ENCODE measurements at places on chromosomes 5 and 9.

DNA sequence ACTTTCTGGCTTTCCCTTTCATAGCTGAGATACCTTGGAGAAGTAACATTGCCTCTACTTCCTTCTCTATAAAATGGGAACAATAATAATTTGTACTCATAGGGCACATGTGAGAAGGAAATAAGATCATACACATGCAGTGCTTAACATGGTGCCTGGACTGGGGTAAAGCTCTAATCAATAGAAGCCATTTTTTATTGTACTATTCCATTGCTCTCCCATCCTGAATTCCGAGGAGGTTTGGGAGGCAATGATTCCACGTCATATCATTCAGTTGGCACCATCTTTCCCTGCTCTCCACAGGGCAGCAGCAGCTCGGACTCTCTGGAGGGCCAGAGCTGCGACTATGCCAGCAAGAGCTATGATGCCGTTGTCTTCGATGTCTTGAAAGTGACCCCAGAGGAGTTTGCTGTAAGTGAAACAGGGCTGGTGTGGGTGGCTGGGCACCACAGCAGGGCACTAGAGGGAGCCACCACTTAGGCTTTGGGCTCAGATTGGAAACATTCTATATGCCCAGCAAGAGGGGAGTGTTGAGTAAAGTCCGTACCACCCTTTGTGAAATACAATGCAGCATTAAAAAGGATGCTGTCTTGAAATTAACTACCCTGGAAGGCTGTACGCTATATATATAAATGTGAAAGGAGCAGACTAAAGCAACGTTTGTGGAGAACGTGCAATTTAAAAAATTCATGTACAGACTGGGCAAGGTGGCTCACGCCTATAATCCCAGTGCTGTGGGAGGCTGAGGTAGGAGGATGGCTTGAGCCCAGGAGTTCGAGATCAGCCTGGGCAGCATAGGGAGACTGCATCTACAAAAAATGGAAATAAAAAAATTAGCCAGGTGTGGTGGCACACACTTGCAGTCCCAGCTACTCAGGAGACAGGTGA is 51.2 kb downstream of the RALGPS1 start:
- DNase-seq = peak; percentile 81

DNA sequence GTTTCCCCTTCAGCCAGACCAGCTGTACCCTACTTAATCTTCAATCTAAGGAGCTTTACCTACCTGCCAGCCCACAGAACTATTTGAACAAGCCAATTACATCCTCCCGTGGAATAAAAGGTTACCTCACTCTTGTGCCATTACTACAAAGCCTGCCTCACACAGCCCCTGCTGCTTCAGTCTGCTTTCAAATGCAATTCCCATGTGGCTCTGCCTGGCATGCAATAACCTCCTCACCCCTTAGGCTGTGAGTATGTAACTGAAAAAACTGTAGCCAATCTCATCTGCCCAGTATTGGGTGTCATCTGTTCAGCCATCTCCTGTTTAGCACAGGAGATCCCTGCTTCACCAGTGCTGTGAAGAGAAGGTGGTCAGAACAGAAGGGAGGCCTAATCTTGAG is 6.1 kb upstream of the GCNT1 start:
- no peak for DNase-seq

- DNase-seq = no peak
Observed at GRCh38 chr9:68577774-68578591, 37.3 kb upstream of the TMEM252 start.

GRCh38 chr9:114633438-114634089 is 22.5 kb downstream of the TMEM268 start:
- DNase-seq = no peak

DNA sequence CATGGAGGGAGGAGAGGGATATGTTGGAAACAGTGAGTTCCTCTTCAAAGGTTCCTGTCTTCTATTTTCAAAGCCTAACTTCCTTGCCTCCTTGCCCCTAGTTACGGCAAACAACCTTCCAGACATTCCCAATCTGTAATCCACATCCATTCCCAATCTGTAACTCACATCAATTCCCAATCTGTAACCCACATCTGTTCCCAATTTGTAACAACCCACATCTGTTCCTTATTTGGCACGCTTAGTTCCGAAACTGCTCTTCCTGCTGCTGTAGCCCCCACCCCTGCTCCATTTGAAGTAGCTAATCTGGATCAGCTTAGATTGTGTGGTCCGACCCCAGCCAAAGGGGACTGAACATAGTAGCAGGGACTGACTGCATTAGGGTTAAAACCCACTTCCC is 23.9 kb upstream of the IDNK start:
- no peak for DNase-seq

DNA sequence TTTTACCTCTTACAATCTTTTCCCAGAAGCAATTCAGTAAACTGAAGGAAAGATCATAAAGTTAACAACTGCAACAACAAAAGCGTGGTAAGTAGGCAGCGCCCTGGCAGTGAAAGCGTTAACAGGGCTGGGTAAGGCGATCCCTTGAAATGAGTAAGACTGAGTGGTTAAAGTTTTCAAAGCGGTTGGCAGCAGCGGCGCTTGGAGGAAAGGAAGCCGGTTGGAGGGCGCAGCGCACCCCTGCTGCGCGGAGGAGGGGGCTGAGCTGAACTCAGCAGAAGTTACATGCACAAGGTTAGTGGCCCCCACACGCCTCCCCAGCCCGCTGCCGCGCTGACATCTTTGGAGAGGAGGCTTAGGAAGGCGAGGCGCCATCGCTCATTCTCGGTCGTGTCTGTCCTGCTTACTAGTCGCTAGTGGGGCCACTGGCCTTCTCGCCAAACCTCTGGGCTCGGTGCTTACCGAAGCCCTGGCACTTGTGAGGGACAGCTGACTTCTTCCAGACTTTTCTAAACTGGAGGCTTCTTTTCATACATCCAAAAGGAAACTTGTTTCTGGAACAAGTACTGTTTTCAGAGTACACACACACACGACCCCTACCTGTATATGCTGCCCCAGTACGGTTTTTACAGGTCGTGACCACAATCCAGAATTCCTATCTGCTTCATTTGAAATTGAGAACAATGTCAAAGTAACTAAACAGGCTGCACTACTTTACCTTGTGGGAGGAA is at the start of gene SH3RF2:
Gene SH3RF2, plus strand, starts transcription at position 178 of the 731 bp plus-strand sequence. CDS start 1,351 bp downstream, outside the sequence.
- peak; percentile 88 for DNase-seq

DNA sequence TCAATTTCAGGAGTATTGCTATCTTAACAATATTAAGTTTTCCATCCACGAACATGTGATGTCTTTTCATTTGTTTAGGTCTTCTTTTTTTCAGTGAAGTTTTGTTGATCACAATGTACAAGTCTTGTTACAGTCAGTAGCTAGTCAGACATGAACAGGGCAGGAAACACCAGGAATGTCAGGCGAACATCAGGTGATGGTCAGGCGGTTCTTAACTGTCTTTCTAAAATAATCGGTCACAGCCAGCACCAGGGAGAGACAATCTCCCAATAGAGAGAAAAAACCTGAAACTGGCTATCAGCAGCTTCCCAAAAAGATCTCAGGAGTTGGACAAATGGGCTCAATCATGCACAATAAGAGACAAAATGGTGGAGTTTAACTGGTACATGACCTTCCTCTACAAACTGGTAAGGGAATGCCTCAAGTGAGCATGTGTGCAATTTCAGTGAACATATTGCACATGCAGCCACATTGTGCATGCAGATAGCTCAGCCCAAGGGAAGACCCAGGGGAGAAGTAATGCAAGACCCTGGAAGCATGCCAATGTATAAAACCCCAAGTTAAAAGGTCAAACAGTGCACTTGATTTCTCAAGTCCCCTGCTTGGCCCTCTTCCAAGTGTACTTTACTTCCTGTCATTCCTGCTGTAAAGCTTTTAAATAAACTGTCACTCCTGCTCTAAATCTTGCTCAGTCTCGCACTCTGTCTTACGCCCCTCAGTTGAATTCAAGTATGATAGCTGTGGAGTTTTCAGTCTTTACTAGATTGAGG is 176.1 kb upstream of the RASEF start:
- peak; percentile 72 for DNase-seq

DNA sequence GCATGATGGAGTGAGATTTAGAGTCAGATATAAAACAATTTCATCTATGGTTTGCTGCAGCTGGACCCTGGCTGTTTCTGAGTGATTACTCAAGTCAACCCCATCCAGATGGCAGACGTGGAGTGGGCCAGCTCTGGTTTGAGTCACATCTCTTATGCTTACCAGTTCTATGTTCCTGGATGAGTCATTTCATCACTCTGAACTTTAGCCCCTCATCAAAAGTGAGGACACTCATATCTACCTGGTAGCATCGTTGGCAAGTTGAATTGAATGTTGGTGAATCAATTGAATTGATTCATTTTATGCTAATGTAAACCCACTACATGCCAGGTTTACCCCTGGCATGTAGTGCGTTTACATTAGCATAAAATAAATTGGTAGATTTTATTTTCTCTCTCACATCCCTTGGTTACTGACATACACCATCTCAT is 176.4 kb downstream of the FGF18 start:
- DNase-seq = no peak

DNA sequence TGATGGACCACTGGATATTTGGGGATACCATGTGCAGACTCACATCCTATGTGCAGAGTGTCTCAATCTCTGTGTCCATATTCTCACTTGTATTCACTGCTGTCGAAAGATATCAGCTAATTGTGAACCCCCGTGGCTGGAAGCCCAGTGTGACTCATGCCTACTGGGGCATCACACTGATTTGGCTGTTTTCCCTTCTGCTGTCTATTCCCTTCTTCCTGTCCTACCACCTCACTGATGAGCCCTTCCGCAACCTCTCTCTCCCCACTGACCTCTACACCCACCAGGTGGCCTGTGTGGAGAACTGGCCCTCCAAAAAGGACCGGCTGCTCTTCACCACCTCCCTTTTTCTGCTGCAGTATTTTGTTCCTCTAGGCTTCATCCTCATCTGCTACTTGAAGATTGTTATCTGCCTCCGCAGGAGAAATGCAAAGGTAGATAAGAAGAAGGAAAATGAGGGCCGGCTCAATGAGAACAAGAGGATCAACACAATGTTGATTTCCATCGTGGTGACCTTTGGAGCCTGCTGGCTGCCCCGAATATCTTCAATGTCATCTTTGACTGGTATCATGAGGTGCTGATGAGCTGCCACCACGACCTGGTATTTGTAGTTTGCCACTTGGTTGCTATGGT is 54.5 kb upstream of the HNRNPA0 start:
- DNase-seq = no peak

GRCh38 chr5:6551287-6551954 is 81.4 kb downstream of the NSUN2 start:
- DNase-seq = no peak

DNA sequence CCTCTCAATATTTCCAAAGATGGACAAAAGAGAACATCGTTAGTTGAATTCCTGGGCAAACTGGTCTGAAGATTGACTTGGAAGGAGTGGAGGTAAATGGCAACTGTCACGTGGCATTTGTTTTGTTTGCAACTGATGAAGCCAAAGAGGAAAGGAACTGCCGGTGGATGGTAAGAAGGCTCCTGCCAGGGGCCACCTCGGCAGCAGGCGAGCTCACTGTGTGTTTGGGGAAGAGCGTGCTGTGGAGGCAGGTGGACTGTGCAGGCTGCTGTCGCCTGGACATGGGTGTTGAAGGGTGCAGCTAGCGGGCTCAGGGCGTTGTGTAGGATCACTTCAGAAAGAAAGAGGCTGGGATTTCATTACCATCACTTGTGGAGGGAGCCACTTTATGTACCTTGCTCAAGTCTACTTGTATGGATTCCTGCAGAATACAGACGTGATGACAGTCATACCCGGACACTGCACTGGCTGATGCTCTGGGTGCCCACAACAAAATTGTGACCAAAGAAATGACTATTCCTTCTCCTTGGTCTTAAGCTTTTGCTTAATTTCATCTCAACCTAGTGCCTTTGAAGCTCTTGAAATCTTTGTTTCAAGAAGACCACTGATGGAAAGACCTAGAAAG is 72.7 kb downstream of the MAP1B start:
- DNase-seq = no peak

DNA sequence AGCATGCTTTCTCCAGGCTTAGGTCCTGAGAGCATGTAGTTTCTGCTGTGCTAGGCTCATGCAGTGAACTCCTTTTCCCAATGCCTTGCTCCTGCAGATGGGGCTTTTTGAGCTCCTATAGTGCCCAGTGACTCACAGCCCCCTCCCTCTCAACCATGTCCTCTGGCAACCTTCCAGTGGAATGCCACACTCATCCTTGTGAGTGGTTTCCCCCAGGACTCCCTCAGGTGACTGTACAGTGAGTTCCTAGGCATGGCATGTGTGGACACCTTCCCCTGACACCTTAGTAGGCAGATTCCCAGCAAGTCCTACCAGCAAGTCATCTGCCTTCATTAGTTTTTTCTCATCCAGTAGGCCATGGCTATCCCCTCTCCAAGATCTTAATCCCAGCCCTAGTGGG is 72.4 kb upstream of the CXCL14 start:
- no peak for DNase-seq

GRCh38 chr9:137739371-137740309 is 120.8 kb downstream of the EHMT1 start:
- DNase-seq = no peak

- DNase-seq = no peak
Observed at GRCh38 chr5:163841-164240, 27.5 kb upstream of the LRRC14B start.

- no peak for DNase-seq
Observed at GRCh38 chr9:129185991-129186390, 7.9 kb upstream of the IER5L start.

GRCh38 chr9:99057665-99058625 is 47.0 kb upstream of the TGFBR1 start:
- peak; percentile 67 for DNase-seq

GRCh38 chr9:21982861-21983560 is 11.2 kb downstream of the CDKN2A start:
- no peak for DNase-seq

- DNase-seq = peak; percentile 61
Observed at GRCh38 chr9:93065135-93065720, 6.7 kb downstream of the SUSD3 start.

DNA sequence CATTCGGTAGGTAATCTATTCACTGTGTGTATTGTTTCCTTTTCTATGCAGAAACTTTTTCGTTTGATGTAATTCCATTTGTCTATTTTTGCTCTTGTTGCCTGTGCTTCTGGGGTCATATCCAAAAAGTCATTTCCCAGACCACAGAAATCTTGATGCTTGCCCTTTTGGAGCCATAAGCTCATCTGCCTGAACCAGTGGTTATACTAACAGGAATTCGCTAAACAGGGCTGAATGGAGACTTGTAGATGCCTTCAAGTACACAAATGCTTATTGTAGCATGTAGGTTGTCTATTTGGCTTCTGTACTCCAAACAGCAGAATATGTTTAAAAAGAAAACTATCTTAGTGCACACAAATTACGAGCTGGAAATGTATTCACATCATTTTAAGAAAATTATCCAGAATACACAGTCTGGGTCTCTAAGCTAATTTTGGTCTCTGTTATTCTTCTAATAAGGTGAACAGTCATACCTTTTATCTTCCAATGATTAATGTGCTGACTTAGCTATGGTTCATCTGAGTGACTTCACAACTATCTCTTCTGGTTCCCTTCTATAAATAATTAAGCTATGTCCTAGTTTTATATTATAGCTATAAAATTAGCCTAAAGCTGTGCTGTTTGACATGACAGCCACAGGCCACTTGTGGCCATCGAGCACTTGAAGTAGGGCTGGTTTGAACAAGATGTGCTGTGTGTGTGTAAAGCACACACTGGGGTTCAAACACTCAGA is 87.6 kb downstream of the DAPK1 start:
- no peak for DNase-seq

All from Kasumi-1 (cell line).